ENCODE measurements at places on chromosomes 12 and 14. TPM values are rescaled to one million over a fixed set of nuclear protein-coding genes. Genes with fewer than 3 reads are reported as not detected.

Gene CCDC175
- total RNA-seq, result not detected

Gene NFE2
- total RNA-seq, result not detected

Gene KRT85
- not detected for total RNA-seq

Gene CLEC1B
- not detected for total RNA-seq

Gene SYCP3
- 0.17 TPM for total RNA-seq

Measured in dermis lymphatic vessel endothelial cell (primary cell).